ENCODE measurements at places on chromosomes 16 and 17.
A peak's percentile ranks its signal among the peaks of the same experiment; 100 is the strongest.

GRCh38 chr17:63772801-63773271, 561 bp downstream of the CCDC47 start:
- DNase-seq, result peak; percentile 53

DNA sequence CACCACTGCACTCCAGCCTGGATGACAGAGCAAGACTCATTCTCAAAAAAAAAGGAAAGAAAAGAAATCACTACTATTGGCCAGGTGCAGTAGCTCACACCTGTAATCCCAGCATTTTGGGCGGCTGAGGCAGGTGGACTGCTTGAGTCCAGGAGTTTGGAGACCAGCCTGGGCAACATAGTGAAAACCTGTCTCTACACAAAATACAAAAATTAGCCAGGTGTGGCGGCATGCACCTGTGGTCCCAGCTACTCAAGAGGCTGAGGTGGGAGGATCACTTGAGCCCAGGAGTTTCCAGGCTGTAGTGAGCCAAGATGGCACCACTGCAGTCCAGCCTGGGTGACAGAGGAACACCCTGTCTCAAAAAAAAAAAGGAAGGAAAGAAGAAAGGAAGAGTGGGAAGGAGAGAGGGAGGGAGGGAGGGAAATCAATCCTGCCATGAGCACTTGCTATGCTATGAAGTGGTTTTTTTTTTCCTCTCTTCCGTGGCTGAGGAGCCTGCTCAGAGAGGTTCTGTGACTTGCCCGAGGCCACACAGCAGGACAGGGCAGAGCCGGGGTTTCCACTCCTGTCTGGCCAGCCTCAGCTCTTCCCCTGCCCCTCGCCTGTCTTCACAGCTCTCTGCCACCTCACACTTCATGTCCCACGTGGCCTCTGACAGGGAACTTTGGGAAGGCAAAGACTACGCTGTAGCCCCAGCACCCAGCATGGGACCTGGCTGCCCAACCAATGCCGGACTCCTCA, 10.9 kb downstream of the GRIN2C start:
- no peak for DNase-seq

GRCh38 chr17:9475101-9475658, 100.4 kb downstream of the STX8 start:
- DNase-seq, result peak; percentile 99

DNA sequence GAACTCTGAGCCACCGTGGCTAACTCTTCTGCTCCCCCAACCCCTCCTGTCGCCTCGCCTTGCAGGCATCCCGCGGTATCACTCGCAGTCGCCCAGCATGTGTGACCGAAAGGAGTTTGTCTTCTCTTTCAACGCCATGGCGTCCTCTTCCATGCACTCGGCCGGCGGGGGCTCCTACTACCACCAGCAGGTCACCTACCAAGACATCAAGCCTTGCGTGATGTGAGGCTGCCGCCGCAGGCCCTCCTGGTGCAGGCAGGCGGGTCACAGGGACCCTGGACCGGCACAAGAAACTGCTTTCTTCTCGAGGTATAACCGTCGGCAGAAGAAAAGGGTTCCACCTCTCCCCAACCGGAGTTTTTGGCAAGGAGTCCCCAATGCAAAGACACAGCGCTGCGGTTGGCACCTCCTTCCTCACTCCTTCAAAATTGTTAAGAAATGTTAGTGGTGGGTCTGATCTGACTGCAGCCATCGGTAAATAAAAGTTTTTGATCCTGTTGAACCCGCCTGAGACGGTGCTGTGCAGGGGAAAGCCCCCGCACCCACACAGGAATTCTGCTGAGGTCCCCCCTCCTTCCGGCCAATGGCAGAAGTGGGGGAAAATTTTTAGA, 2.6 kb downstream of the FOXF1 start:
- no peak for DNase-seq

DNA sequence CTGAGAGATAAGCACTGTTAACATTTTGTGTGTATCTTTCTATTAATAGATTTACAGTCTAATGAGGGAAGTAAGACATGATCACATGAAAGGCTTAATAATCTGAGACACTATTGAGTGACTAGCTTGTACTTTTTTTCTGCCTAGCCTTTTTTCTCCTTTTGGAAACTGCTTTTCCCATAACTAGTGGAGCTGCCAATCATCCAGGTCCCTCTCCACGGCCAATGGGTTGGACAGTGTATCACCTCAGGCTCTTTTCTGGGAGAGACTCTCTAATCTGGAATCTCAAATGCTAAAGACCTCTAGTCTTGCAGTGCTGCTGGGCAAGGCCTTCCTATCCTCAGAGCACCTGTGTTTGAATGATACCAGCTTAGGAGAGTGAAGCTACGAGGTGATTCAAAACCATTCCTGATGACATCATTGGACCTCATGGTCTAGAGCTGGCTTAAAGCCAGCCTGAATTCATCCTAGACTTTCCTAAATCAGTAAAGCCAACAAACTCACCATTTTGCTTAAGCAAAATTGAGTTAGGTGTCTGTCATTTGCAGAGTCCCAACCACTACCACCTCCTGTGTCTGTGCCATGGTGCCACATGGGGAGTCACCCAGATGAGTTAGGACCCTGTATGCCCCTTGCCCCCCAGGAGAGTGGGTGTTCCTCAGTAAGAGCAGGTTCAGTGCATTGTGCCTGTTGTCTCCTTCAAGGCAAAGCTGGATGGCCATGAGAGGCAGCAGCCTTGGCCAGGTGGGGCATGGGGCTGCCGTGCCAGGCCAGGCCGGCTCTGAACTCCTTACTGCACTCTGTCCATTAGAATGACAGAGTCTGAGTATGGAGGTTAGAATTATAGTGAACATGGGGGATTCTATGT, 62.9 kb downstream of the SPECC1 start:
- no peak for DNase-seq

DNA sequence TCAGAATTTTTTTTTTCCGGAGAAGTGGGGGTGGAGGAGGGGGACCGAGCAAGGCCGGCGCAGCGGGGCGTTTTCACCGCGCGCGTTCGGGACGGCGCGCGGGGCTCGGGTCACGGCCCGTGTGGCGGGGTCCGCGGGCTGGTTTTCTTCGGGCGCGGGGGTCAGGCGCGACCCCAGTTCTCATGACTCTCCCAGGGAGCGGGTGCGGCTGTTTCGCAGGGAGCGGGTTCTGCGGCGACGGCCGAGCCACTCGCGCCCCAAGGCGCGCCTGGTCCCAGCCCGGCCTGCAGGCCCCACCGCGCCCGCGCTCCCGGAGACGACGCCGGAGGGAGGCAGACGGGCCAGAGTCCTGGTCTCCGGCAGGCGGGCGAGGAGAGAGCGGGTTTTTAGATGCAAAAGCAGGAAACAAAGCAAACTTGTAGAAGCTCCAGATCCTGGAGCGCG, 1.0 kb downstream of the BAHCC1 start:
- no peak for DNase-seq

DNA sequence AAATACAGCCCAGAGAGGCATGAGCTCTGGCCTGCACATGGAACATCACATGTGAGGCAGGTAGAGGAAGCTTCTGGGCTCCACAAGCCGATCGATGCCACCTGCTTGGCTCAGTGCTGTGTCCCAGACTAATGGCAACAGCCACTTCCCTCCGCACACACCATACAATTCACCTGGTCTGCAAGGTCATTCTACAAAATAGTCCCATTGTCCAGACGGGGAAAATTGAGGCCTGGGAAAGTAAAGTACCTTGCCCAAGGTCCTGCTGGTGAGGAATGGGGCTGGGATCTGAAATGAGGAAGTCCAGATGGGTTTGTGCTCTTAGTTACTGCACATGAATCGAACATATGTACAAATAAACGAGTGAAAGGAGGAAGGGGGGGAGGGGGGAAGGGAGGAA, 88.0 kb downstream of the LITAF start:
- no peak for DNase-seq

DNA sequence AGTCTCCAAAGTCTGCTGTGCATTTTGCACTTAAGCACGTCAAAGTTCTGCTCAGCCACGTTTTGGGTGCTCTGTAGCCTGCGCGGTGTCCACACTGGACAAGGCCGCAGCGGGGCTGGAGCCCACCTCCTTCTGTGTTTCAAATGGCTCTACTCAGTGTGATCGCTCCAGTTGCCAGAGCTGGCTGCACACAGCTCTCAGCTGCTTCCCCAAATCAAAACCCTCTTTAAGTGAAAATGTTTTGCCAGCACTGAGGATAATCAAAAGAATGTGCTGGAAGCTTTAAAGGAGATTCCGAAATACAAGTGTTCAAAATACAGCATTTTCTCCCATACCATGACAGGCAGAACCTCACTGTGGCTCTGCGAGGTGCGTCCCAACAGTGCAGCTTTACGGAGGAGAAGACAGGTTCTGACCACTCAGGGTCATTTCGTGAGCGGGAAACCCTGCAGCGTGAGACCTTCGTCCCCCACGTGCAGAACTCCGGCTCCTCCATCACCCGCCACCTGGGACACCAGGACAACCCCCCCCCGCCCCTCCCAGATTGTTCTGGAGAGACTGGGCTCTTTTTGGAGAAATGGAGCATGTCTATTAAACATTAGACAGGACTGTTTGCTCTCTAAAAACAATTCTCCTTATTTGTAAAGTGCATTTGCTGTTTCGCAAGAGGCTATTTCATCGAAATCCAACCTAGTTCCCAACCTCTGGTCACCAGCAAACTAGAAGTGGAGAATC, 16.6 kb downstream of the TBC1D16 start:
- no peak for DNase-seq

- DNase-seq, result no peak
Measured at GRCh38 chr16:46843898-46844642, 13.1 kb upstream of the C16orf87 start.

DNA sequence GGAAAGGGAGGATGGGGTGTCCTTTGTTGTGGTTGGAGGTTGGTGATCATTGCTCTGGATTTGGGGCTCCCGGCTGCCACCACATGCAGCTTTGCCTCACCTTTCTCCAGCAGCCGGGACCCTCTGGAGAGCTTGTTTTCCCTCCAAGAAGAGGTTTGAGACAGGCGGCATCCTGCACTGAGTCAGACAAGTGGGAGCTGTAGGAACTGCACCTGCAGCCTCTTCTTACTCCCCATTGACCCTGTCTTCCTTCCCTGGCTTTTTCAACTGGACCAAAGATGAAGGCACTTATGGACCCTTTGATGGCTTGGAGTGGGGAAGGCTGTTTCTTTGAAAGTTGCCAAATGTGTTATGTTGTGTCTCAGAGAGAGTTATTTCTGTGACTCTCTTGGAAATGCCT, 16.6 kb downstream of the KCTD2 start:
- DNase-seq, result no peak

DNA sequence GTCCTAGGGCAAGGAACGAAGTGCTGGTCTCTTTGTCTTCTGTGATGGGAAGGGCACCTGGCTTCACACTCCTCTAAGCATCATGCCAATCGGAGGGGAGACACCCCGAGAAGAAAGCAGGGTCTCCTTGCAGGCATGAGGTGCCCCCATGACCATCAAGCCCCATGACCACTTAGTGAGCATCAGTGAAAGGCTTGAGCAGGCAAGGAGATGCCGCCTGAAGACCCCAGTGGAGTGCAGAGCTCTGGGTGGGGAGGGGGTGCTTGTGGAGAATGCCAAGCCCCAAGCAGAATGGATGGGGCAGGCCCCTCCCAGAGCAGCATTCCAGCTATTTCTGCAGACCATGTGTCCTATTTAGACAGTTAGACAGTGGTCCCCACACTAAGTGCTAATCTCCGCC, 232.7 kb upstream of the TNRC6C start:
- no peak for DNase-seq

DNA sequence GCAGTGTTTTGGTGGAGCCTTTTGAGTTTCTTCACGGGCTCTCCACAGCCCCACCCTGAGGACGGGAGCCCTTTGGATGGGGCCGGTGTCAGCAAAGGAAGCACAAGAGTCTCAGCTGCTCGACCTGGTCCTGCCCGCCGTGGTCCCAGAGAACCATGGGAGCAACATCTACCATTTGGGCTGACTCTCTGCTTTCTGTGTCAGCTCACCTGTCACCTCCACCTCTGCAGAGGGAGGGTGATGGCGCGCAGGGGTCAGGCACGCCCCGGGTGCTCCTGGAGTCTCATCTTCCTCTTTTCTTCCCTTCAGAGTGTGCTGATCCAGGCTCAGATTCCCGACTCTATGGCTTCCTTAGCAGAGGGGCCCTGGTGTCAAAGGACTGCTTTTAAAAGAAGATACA, 171.7 kb downstream of the LAT start:
- DNase-seq, result no peak

DNA sequence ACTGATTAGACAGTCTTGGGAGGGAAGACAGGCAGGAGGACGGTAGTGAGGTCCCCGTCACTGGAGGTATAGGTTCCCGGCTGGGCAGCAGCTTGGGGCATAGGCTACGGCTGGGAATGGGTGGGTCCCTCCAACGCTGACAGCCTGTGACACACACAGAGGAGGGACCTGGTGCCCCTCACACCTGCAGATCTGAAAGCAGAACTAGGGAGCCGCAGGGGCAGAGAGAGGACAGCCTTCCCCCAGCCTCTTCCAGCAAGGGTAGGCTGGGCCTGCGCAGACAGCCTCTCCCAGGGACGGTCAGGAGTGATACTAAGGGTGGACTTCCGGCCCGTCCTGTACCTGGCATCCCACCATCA, 2.0 kb downstream of the P2RX1 start:
- DNase-seq, result no peak

DNA sequence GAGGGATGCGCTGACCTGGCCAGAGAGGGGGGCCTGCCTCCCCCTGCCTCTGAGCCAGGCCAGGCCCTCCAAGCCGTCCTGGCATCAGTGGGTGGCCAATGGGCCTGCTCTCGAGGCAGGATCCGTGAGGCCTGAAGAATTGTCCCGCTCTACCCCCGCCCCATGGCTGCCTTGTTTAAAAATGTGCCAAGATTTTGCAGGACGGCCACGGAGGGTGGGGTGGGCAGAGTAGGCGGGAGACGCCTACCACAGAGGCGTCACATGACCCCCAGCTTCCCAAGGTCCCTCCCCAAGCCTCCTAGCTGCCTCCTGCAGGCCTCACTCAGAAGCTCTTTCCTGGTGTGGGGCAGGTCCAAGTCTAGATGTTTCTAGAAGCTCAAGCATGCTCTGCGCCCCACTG, 69.5 kb downstream of the ENGASE start:
- DNase-seq, result no peak

GRCh38 chr17:28963055-28963611, 11.8 kb upstream of the PHF12 start:
- DNase-seq, result no peak

DNA sequence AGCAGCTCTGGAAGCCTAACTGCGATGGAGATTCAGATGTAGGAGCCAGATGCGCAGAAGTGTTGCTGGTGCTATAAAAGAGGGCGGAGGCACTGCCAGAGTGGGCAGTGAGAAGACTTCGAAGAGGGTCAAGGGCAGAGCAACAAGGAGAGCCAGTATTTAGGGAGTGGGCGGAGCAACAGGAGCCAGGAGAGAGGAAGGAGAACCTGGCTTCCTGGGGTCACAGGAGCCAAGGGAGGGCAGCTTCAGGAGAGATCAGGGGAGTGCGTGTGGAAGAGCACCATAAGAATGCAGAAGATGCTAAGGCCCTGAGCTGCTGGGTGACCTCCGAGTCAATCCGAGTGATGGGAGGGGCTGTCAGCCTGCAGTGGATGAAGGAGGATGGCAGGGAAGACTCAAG, 14.4 kb upstream of the MRPS23 start:
- no peak for DNase-seq
